ENCODE measurements at places on chromosomes 6 and 20. TPM values are rescaled to one million over a fixed set of nuclear protein-coding genes. Genes with fewer than 3 reads are reported as not detected.
A peak's percentile ranks its signal among the peaks of the same experiment; 100 is the strongest.

- no peak for DNase-seq
These were observed 86.3 kb upstream of the ESR1 start for GRCh38 chr6:151721146-151721545.

DNA sequence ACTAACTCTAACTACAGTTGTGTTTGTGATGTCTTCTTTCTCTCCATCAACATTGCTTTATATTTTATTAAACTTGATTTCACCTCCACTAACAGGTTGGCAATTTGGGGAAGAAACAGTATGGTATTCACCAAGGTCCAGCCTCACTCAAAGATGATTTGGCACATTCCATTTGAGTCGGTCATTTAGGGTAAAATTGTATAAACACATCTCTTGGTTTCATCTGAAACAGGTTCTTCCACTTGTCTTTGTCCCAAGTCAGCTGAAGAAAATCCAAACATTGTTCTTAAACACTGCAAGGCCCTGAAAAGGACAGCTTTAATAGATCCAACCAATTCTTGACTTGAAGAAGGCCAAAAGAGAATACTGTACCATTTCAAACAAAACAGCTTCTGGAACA is 104.9 kb upstream of the NT5E start:
- DNase-seq = no peak

GRCh38 chr6:37207903-37208456 is 38.0 kb downstream of the PIM1 start:
- DNase-seq = peak; percentile 93

GRCh38 chr6:131173680-131174079 is 38.4 kb downstream of the AKAP7 start:
- no peak for DNase-seq

DNA sequence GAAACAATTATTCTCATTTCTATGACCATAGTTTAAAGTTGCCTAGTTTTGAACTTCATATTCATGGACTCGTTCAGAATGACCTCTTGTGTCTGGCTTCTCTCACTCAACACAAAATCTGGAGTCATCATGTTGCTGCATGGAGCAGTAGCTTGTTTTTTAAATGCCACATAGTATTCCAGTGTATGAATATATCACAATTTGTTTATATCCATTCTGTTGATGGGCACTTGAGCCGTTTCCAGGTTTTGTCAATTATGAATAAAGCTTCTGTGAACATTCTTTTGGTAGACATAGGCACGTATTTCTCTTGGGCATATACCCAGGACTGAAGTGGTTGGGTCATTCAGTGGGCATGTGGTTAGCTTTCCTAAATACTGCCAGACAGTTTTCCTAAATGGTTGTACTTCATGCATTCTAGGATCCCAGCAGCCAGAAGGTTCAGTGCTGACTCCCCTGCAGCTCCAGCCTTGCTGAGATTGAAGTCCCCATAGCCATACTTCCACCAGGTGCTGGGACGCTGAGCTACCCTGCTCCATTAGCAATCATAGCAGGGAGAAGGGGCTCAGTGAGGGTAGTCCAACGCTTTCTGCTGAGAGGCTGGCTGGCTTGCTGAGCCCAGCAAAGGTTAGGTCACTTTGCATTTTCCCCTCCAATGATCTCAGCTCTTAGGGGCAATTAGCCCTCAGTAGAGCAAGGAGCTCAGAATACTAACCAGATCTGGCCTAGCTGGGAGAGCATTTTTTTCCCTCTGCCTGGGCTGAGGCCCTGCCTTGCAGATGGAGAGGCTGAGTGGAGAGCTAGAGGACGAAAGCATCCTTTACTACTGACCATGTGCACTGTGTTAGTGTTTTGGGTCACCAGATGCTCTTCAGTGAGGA is 35.7 kb upstream of the CTNNBL1 start:
- DNase-seq = no peak

GRCh38 chr6:35148167-35148741 is 7.1 kb upstream of the TCP11 start:
- peak; percentile 40 for DNase-seq

GRCh38 chr6:167157414-167157813 is 366 bp downstream of the GPR31 start:
- DNase-seq = no peak

The DPPA5 gene
- not detected for total RNA-seq

The JAG1 gene
- total RNA-seq = 0.15 TPM

- DNase-seq = no peak
These were observed 4.1 kb upstream of the SPAG4 start for GRCh38 chr20:35611482-35611881.

The PRDM13 gene
- not detected for total RNA-seq

- peak; percentile 29 for DNase-seq
These were observed 137.2 kb downstream of the MAP3K4 start for GRCh38 chr6:161128680-161129196.

DNA sequence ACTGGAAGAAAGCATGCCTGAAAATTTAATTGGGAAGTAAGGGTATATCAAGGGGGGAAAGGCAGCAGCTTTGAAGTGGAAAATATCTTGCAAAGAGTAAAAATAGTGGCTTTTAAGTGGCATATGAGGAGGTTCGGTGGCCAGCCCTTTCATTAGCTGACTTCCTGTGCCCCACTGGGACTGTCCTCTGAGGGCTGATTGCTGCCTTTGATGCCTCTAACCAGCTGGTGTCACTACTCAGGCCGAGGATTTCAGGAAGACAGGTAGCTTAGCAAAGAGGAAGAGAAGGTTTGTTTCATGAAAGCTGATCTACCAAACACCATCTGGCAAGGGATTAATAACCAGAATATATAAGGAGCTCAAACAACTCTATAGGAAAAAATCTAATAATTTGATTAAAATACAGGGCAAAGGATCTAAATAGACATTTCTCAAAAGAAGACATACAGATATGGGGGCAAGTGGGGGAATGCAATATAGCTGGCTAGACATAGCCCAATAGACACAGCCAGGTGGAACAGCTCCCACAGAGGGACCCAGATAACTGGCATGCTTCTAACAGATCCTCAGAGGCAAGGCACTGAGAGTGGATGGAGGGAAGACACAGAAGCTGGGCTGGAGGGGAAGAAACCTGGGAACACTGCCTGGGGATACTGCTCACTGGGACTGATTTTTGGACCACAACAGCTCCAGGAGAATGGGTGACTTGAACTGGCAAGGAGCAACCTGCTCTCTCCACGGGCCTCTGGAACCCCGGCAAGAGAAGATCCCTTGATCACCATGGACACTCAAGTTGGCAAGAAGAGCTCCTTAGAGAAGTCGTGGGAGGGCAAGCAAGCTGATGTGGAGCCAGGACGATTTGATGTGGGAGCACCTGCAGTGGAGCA is 33.2 kb downstream of the CCN2 start:
- no peak for DNase-seq

GRCh38 chr6:64926051-64926450 is 781.0 kb downstream of the EYS start:
- DNase-seq = no peak

DNA sequence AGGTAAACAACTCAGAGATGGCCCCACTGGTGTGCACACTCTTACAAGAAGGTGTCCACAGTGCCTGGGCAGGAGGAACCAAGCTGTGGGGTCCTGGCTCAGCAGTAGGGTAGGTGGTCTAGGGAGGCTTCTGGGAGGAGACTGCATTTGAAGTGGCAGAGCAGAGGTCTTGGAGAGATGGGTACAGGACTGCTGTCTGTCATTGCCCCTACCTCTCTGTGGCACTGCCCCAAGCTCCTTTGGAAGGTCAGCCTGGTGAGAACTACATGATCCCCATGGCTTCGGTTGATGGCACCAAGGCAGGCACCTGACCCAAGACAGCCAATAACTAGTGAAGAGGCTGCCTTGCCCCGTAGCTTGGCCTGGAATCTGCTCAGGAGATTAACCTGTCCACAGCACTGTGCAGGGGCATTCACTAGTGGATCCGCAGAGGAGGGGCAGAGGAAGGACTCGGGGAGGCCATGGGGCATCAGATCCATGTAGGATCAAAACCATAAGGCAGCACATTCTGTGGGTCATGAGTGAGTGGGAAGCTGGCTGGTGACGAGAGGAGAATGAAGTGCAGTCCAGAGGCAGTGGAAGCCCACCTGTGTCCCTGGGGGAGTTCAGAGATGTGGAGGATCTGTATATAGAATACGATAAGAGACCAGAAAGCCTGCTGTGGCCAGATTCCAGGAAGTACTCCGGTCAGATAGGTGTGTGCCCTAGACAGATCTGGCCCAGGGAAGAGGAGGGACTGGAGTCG is 162.0 kb downstream of the GRM4 start:
- DNase-seq = no peak

GRCh38 chr6:106247293-106247692 is 78.3 kb downstream of the ATG5 start:
- DNase-seq = no peak

GRCh38 chr20:15702161-15702560 is 871.1 kb downstream of the KIF16B start:
- DNase-seq = no peak

- no peak for DNase-seq
These were observed 57.8 kb downstream of the POPDC3 start for GRCh38 chr6:105121981-105122380.

- DNase-seq = no peak
These were observed 19.9 kb upstream of the MEP1A start for GRCh38 chr6:46773201-46773855.

All from activated CD4-positive, alpha-beta T cell treated with anti-CD3 and anti-CD28 coated beads, Interleukin-2, amount 10 ng/mL, durations not matched to agents 7 days and 5 days (primary cell).